ENCODE measurements at places on chromosomes 16 and 17. TPM values are rescaled to one million over a fixed set of nuclear protein-coding genes. Genes with fewer than 3 reads are reported as not detected.

- DNase-seq: no peak
These were observed 50.6 kb downstream of the MARF1 start for GRCh38 chr16:15592324-15592723.

Gene SLC22A31
- total RNA-seq: not detected

- no peak for DNase-seq
These were observed 484.6 kb downstream of the KIF2B start for GRCh38 chr17:54307351-54307750.

GRCh38 chr17:40178021-40178601, 841 bp downstream of the RAPGEFL1 start:
- DNase-seq: no peak

Gene ZC3H7A
- total RNA-seq: 32.0 TPM

Gene CDH1
- 1.5 TPM for total RNA-seq

GRCh38 chr16:2520784-2521531, 787 bp downstream of the AMDHD2 start:
- no peak for DNase-seq

Gene RTN4RL1
- 2.2 TPM for total RNA-seq

GRCh38 chr16:25512041-25512440, 179.7 kb upstream of the HS3ST4 start:
- DNase-seq: no peak
